ENCODE measurements at places on chromosomes 16 and 17.

- DNase-seq = peak; percentile 63
Observed at GRCh38 chr17:17416007-17416399, 60.8 kb upstream of the MED9 start.

DNA sequence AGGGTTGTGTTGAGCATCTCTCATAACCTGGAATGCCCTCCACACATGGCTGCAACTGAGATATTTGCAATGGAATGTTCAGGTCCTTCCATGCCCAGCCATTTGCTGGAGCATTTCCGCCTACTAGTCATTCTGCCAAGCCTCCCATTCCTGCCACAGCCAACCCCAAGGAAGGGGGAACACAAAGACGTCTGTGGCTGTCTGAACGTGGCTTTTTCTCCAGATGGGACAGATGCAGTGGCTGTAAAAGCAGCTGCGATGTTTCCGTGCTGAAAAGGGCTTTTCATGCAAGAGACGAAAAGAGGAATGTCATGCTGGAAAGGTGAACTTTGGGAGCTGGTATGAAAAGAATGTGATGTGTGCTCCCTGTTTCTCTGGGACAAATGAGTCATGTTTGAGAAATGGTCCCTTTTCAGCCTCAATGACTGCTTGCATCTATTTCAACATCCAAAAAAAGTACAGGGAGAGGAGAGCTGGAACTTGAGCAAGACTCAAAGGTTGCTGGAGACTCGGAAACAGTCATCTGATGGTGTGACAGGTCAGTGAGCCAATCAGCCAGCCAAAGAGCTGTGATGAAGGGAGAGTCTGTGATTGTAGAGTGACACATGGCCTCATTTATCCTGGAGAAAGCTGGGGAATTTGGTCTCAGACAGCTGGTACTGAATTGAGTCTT, 208.9 kb downstream of the SHISA9 start:
- DNase-seq = no peak

- DNase-seq = peak; percentile 25
Observed at GRCh38 chr17:73138541-73139138, 26.2 kb upstream of the SSTR2 start.

- DNase-seq = no peak
Observed at GRCh38 chr17:69916761-69917160, 158.3 kb upstream of the KCNJ16 start.

- DNase-seq = no peak
Observed at GRCh38 chr16:69709456-69710084, 16.8 kb downstream of the NQO1 start.

GRCh38 chr17:40014375-40014980, 762 bp upstream of the CSF3 start:
- DNase-seq = no peak
